ENCODE measurements at places on chromosomes 11 and 22.

DNA sequence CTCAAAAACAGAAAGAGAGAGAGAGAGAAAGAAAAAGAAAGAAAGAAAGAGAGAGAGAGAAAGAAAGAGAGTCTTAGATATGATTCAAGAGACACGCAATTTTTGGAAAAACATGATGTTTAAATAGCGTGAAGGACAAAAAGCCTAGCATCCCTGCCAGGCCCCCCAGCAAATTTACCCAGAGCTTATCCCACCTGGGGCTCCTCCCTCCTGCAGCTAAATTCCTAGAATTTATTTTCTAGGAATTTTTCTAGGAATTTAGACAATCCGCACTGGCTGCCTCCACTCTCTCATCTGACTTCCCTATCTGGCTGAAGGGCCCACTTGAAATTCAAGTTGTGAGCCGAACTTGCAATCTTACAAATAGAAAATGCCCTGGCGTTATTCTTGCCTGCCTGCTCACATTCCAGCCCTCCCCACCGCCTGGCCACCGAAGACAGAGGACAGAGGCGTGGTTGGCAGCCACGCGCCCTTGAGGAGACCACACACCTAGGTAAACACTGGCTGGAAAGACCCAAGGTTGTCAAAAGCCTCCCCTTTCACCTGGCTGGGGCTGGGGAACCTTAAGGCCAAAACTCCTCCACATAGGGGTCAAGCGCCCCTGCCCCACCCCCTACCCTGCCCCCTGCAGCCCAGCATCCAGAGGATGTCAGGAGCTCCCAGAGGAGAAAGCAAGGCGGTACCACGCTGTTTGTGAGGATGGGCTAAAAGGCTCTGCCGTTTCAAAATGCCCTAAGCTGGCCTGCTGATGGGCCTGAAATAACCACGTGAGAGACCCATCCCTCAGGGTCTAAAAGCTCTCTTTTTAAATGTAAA lies 42.2 kb downstream of the AHNAK start:
- no peak for DNase-seq

DNA sequence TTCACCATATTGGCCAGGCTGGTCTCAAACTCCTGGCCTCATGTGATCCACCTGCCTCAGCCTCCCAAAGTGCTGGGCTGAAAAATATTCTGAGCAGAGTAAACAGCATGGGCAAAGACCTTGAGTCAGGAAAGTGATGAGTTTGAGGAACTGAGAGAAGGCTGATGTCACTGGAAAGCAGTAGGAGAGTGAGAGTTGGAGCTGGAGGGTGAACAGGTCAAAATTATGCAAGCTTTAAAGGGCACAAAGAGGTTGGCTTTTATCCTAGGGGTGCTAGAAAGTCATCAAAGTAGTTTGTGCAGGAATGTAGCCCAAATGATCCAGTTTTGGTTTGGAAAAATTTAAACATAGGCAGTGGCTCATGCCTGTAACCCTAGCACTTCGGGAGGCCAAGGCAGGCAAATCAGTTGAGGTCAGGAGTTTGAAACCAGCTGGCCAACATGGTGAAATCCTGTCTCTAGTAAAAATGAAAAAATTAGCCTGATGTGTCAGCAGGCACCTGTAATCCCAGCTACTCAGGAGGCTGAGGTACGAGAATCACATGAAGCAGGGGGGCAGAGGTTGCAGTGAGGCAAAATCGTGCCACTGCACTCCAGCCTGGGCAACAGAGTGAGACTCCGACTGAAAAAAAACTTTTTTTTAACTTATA lies 44.7 kb upstream of the CXCR5 start:
- no peak for DNase-seq

DNA sequence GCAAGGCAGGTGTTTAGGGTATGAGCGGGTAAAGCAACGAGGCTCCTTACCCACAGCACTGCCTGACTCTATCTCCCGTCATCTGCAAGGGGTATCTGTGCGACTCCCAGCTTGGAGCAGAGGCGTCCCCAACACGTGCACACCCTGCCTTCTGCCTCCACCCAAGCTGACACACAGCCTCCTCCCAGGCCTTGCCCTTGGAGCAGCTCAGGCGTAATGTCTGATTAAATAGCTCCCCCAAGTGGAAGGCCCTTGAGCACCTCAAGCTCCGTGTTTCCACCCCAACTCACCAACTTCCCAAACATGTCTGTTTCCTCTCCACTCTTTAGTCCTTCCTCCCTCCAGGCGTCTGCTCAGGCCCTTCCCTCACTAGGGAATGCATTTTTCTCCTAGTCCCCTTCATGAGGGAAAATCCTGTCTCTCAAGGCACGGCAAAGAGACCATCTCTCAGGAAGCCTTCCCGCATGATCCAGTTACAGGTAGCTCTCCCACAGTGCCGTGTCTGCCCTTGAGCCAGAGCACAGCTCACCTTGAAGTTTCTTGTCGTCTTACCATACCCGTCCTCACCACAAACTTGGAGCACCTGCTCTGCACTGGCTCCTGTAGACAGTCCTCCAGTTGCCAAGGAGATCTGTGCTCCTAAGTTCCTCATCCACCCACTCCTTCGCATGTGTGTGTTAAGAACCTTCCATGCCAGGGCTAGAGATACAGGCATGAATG lies 15.8 kb downstream of the CYB5R2 start:
- no peak for DNase-seq

- no peak for DNase-seq
These were observed 53.1 kb downstream of the PACSIN2 start for GRCh38 chr22:42961810-42962209.

GRCh38 chr11:116928102-116928777 lies 90.8 kb upstream of the APOA1 start:
- peak; percentile 32 for DNase-seq

- no peak for DNase-seq
These were observed 36.1 kb downstream of the MMP20 start for GRCh38 chr11:102589047-102589459.

DNA sequence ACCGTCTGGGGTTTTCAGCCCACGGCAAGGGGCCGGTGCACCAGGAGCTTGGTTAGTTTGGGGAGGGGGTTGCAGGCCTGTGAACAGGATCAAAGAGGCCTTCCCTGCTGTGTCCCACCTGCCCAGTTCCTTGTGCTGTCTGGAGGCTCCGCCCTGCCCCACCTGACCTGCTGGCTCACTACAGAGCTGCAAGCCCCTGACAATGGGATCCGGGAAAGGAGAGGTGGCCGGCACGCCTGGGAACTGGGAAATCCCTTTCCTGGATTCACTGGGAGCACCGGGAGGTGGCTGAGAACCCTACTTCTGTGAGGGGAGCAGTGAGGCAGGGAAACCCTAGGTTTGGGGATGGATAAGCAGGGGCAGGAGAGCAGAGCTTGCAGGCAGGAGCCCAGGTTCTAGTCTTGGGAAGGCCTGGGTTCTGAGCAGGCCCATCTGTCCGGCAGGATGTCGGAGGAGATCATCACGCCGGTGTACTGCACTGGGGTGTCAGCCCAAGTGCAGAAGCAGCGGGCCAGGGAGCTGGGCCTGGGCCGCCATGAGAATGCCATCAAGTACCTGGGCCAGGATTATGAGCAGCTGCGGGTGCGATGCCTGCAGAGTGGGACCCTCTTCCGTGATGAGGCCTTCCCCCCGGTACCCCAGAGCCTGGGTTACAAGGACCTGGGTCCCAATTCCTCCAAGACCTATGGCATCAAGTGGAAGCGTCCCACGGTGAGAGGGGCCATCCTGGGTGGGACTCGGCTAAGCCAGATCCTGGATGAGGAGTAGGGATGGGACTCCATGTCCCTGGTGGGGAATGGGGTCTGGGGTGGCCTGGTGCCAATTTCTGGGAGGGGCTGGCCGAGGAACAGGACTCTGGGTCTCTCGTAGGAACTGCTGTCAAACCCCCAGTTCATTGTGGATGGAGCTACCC lies 786 bp downstream of the CAPN1 start:
- no peak for DNase-seq

GRCh38 chr22:35430897-35431322 lies 31.0 kb downstream of the MCM5 start:
- peak; percentile 55 for DNase-seq
